ENCODE measurements at places on chromosomes 7 and 10.

DNA sequence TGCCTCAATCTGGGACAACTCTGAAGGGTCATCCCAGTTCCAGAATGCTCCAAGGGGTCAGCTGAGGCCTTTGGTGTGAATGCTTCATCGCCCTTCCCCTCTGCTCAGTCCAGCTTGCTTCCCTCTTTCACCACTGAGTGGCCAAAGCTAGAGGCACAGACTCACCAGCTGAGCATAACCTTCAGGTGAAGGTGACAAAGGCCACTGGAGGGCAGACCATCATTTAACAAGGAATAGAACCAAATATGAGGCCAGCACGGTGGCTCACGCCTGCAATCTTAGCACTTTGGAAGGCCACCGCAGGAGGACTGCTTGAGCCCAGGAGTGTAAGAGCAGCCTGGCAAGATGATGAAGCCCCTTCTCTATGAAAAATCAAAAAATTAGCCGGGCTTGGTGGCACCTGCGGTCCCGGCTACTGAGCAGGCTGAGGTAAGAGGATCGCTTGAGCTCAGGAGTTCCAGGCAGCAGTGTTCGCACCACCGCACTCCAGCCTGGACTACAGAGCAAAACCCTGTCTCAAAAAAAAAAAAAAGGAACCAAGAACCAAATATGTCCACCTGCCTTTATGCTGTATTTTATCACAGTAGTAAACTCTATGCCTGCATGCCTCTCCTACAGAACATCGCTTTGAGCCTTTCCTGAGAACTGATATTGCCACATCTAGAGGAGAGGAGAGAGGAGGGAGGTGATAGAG, 13.4 kb downstream of the PRKAG2 start:
- DNase-seq = peak; percentile 38

GRCh38 chr10:123537188-123537961, 128.8 kb upstream of the GPR26 start:
- DNase-seq = peak; percentile 31

GRCh38 chr7:21867226-21867625, 78.5 kb downstream of the CDCA7L start:
- DNase-seq = no peak

- no peak for DNase-seq
Measured at GRCh38 chr10:59138052-59138451, 38.4 kb upstream of the PHYHIPL start.

- no peak for DNase-seq
Measured at GRCh38 chr7:98163704-98164494, 47.3 kb upstream of the BHLHA15 start.

DNA sequence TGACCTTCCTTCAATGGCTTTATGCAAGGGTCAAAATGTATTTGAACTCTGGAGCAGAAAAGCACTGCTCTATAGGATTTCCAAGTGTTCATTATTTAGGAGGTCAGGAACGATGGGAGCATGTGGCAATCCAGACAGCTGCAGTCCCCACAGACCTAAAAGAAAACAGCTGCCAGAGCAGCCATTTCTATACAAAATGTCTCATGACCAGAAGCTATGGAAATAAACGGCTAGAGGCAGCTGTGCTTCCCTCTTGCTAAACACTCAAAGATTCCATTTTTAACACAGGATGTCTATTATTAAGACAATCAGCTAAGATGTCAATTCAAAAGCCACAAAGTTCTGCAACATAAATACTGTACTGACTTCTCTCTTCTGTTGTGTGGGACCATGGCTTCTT, 879.1 kb upstream of the C7orf33 start:
- DNase-seq = no peak

GRCh38 chr10:96651998-96652431, 65.2 kb upstream of the TM9SF3 start:
- peak; percentile 53 for DNase-seq
